Esophagus squamous epithelium (tissue), 5 donors: ENCODE measurements at places on chromosomes 5 and 9. TPM values are rescaled to one million over a fixed set of nuclear protein-coding genes. Genes with fewer than 3 reads are reported as not detected.

- H3K27me3 ChIP-seq, result no peaks in the 10 kb centered on the region
- no peak overlapping the region for H3K4me3 ChIP-seq
Observed at GRCh38 chr9:90881648-90882047, 80.0 kb downstream of the SYK start.

GRCh38 chr5:83026516-83026915 lies 50.7 kb downstream of the TMEM167A start:
- no peaks in the 10 kb centered on the region for H3K27me3 ChIP-seq
- DNase-seq, result no peak
- no peaks in the 10 kb centered on the region for H3K36me3 ChIP-seq

DNA sequence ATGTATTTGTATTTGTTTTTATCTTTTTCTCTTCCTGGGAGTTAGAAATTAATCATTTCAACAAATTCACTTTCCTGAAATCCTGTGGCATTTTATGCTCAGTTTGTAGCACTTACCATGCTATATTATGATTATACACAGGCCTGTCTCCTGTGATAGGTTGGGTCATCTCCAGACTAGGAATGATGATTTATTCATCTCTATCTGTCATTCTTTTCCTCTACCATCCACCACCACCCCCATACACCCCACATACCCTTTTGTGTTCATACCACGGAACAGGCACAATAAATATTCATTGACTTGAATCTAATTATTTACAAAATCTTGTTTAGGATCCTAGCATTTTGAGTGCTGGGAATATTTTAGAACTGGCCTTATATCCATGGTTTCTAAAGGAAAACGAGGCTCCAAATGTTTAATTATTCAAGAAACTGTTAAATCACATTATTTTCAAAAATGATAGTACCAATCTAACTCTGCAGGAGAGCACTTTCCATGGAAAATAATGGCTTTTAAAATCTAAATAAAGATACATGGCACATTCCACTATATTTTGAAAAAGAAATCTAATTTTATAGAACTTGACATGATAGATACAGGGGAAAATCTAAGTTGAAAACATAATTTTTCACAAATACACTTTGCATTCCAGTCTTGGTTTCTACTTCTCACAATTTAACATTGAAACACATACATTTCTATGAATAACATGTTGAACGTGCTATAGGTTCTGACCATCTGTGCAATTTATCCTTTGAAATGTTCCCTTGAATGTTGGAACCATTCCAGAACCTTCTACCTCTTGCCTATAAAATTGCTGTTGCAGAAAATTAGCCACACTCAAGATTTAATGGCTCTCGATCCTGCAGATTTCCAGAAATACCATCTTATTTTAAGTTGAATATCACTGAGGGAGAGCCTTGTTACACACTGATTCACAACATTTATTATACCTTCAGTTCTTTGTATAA lies 89.3 kb downstream of the STARD4 start:
- H3K4me3 ChIP-seq, result no peak overlapping the region
- DNase-seq, result no peak
- H3K36me3 ChIP-seq, result no peaks in the 10 kb centered on the region
- no peaks in the 10 kb centered on the region for H3K4me1 ChIP-seq
- H3K27me3 ChIP-seq, result no peaks in the 10 kb centered on the region

GRCh38 chr9:80435591-80435990 lies 863.8 kb downstream of the TLE4 start:
- H3K36me3 ChIP-seq, result no peaks in the 10 kb centered on the region
- DNase-seq, result no peak
- no peak overlapping the region for H3K27ac ChIP-seq
- H3K4me3 ChIP-seq, result no peak overlapping the region

Gene ANXA2R
- 0.57 TPM for total RNA-seq

Gene PPIP5K2
- total RNA-seq, result 20.3 TPM
